Lower lobe of right lung (tissue), 2 donors: ENCODE measurements at places on chromosomes 2 and 18. TPM values are rescaled to one million over a fixed set of nuclear protein-coding genes. Genes with fewer than 3 reads are reported as not detected.

The UNC80 gene
- total RNA-seq: not detected

The SATB2 gene
- 5.0 TPM for total RNA-seq

The MALL gene
- 82.7 TPM for total RNA-seq

The CPS1 gene
- total RNA-seq: 3.0 TPM

The NCKAP1 gene
- total RNA-seq: 96.8 TPM

The TIA1 gene
- total RNA-seq: 118 TPM

The UGT1A10 gene
- total RNA-seq: not detected
